ENCODE measurements at places on chromosomes 16 and 17.

- no peak for DNase-seq
Observed at GRCh38 chr17:37389160-37389559, 13.4 kb downstream of the C17orf78 start.

DNA sequence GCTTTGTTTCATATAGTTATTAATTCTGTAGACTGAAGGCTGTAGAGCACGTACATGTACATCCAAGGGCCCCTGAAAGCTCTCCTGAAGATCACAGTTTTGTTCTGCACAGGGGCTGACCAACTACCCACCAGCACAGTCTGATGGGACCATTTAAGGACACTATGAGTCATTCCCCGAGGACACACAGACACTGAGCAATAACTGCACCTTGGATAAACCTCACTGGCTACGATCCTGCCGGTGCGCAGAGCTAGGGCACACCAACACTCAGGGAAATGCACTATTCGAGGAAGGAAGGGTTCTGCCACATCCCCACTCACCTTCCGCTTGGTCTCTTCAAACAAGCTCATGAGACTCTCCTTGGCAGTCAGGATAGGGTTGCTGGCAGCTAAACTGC, 20.3 kb downstream of the SMG6 start:
- DNase-seq, result no peak

DNA sequence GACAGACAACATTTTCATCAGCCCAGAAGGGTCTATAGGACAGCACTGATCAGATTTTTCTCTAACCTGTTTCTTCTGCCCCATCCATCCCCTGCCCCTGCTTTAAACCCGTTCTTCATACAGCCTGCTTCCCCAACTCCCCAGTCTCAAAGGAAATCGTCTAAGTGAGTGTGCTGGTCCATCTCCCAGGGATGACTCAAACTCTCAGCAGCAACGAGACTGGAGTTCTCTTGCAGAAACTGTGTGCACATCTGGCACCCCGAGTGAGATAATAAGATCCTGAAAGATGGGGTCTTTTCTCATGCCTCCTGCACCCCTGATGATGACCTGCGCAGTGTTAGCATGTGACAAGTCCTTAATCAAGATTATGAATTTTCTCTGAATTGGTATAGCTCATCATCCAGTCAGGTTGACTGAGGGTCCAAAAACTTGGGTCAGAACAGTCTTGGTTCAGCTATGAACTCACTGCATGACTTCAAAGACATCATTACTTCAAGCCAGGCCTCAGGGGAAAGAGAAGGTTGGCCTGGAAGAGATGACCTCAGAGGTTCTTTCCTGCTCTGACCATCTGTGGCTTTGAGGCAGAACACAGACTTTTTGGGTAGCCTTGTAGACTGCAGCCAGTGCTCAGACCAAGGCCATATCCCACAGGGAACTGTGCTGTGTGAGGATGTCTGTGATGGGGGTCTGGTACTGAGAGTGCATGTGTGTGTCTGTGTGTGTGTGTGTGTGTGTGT, 117.9 kb downstream of the SPACA3 start:
- DNase-seq, result no peak

DNA sequence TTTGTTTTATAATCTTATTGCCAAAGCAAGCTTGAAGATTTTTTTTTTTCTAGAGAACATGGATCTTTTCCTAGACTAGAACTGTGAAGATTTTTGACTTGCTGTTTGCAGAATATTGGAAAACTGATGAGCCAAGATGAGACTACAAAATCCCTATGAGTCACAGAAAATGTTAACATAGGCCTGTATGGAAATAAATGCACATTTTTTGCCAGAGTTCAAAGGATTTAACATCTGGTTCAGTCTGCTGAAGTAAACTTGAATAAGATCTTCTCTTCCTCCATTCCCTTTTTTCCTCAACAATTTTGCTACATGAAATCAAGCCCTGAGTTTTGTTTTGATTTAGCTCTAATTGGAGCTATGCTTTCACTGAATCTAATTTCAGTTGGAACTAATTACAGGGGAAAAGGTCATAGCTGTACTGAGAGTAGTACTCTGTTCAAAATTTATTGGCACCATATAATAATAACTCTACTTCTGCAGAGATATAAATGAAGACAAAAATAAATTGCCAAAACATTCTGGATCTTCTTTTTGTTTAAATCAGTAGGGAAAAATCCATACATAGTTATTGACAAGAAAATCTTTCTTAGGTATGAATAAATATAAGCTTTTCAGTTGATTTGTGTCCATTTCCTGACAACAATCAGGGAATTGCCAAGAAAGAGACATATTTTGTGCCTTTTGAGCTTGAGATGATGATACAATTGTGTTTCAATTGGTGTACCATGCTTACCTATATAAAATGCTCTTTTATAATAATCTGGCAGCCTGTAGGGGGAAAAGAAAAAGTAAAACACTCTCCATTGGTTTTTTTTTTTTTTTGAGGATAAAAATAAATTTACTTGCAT, 387.5 kb upstream of the GOT2 start:
- no peak for DNase-seq

DNA sequence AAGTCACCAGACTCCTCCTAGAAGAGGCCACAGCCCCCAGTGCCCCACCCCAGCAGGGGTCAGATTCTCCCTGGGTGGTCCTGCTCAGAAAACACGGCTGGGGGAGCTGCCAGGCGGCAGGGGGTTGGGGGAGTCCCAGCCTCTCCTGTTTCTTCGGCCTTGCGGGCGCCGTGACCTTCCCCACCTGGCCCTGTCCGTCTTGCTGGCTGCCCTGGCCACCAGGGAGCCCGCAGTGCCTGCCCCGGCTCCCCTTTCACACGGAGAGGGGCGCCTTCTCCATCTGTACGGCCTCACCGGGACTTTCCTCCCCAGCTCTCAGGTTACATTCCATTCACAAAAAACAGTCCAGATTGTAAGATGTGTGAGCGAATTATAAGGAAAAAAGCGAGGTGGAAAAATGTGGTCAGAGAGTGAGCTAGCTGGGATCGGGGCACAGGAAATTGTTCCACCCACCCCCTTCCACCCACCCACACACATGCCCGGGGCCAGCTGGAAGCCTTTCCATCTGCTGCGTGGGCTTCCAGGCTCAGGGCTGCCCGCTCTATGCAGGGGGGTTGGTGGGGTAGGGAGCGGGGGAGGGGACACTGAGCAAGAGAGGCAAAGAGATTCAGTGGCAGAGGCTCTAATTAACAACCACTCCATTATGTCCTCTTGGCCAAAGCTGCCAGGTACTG, 14.6 kb upstream of the CIBAR2 start:
- peak; percentile 89 for DNase-seq

GRCh38 chr17:81529437-81529803, 1.2 kb downstream of the FSCN2 start:
- DNase-seq, result no peak

DNA sequence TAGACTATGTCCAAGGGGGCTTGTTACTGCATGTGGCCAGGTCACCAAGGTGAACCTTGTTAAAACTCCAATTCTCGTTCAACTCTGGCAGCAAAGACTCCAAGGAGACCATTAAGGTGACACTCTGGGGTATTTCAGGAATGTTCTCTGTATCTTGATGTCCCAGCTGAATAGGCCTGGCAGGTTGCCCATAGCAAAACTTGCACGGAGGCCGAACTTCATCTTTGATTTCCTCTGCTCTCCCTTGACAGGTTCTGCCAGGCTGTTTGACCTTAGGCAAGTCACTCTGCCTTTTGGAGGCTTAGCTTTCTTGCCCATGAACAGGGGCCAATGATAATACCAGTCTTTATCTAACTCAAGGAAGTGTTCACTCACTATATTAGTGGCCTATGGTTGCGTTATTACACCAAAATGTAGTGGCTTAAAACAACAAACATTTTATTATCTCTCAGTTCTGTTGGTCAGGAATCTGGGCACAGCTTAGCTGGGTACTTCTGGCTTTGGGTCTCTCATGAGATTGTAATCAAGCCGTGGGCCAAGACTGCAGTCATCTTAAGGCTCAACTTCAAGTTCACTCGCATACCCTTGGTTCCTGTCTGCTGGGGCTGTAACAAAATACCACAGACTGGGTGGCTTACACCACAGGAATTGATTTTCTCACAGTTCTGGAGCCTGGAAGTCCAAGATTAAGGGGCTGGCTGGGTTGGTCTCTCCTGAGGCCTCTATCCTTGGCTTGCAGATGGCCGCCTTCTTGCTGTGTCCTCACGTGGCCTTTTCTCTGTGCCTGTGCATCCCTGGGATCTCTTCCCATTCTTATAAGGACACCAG, 168.5 kb downstream of the UTP18 start:
- DNase-seq, result no peak

GRCh38 chr17:9913476-9913875, 8.4 kb upstream of the RCVRN start:
- no peak for DNase-seq

DNA sequence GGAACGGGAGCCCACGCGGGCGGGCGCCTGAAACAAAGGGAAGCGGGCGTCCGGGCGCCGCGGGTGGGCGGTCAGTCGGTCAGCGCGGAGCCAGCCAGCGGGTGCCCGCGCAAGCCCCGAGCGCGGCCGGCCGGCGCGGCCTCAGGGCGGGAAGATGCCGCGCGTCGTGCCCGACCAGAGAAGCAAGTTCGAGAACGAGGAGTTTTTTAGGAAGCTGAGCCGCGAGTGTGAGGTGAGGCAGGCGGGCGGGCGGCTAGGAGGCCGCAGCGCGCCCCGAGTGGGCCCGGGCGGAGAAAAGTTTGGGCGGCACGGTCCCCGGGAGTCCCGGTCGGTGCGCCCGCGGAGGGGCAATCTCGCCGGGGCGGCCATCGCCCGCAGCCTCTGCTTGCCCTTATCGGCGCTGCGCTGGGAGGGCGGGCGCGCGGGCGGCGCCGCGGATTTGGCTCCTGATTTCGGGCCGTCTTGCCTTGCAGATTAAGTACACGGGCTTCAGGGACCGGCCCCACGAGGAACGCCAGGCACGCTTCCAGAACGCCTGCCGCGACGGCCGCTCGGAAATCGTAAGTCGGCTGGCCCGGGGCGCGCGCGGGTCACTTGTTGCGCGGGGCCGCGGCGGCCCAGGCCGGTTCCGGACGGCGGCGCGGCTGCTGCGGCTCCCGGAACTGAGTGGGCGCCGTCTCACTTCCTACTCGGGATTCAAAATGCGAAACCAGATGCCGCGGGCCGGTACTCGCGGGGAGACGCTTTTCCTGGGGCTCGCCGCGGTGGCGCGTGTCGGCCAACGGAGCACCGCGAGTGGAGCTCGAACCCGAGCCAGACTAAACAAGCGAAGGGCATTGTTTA, 526 bp downstream of the CBFB start:
- no peak for DNase-seq

DNA sequence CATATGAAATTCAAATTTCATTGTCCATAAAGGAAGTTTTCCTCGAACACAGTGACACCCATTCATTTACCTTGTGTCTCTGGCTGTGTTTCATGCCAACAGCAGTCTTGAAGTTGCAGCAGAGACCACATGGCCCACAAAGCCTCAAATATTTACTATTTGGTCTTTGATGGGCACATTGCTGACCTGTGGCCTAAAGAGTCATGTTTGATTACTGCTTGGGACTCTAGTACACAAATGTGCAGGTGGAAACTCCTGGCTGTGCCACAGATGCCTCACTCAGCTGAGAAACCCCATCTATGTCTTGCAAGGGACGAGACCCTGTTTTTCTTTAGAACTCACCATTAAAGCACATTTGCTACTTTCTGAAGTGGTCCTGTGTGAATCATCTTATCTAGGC, 76.7 kb downstream of the SLC6A2 start:
- no peak for DNase-seq

GRCh38 chr17:72046643-72047612, 73.9 kb upstream of the SOX9 start:
- DNase-seq, result no peak

DNA sequence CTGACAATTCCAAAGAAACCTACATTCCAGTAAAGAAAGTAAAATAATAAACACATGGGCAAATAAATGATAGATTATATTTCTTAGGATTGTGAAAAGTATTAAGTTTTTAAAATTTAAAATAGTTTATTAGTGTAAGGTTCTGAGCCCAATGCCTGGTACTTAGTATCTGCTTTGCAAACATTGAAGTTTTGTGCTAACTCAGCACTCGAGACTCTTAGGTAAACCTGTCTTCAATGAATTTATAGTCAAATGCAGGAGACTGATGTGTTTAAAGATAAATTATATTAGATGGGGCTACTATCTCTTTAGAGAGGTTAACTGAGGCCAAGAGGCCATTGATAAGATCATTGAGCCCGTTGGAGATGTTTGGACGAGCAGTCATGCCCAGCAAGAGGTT, 138.3 kb upstream of the SALL1 start:
- no peak for DNase-seq

- DNase-seq, result no peak
Observed at GRCh38 chr17:55870044-55870443, 119.2 kb downstream of the PCTP start.

- peak; percentile 47 for DNase-seq
Observed at GRCh38 chr17:80585890-80586845, 41.5 kb downstream of the RPTOR start.

DNA sequence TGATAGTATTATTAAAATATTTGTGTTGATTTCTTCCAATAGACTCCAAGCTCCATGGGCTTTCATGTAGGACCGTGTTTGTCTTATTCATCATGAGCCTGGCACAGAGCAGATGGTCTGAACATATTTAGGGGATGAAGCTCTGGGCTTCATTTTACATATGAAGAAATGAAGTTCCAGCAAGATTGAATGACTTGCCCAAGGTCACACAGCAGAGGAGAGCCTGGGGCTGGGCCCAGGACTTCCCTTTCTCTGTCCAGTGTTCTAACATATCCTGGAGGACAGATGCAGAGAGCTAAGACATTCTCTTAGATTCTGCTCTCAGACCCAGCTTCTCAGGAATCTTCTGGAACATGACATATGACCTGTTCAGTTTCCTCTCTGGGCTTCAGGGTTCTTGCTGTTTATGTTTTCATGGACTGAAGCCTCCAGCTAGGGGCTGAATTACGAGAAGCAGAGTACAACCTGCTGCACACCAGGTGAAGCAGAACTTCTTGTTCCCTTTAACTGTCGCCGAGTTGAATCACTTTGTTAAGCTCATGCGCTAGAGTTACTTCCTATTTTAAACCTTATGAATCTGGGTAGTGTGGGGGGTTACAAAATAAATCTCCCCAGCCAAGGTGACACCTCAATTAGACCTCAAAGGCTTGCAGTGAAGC, 53.6 kb downstream of the GPRC5B start:
- no peak for DNase-seq

GRCh38 chr16:71622088-71622487, 3.9 kb upstream of the MARVELD3 start:
- DNase-seq, result no peak

GRCh38 chr16:67767953-67768352, 38.4 kb downstream of the RANBP10 start:
- DNase-seq, result peak; percentile 23

DNA sequence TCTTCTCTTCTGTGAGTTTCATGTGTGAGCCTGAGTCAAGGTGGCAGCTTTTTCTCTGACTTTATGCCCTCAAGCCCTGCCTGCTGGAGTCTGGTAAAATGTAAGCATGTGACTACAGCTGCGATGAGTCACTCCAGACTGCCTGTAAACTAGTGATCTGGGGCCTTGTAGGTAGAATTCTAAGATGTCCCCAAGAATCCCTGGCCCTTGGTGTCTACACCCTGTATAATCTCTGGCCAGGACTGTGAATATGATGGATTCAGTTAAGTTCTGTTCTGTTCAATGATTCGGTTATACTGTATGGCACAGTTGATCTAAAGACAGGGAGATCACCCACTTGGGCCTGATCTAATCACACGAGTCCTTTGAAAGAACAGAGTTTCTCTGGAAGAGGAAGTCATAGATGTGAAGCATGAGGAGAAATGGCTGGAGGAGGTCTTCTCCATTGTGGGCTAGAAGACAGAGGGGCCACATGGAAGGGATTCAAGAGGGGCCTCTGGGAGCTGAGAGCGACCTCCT, 29.8 kb downstream of the PRSS54 start:
- DNase-seq, result no peak

Measured in NCI-H524 (cell line).